ENCODE measurements at places on chromosomes 4 and X.

DNA sequence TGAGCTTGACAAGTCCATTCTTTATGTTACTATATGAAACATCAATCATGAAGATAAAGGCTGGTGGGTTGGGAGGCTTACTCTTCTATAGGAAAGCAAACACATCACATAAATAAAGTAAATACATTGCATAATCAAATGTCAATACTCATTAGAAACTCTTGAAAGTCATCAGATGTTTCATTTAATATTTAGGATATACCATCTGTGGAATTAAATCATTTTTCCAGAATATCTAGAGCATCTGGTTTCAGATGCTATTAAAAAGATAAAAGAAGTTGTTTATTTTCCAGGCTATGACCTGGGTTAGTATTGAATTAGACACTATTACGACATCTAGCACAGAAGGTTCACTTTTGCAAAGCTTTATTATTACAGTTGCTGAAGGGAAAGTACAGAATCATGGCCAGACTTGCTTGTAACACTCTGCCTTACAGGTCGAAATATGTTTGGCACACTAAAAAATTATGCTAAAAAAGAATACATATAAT lies 72.6 kb downstream of the METTL14 start:
- peak; percentile 46 for DNase-seq

- DNase-seq = no peak
These were observed 340.4 kb downstream of the NKX6-1 start for GRCh38 chr4:84158670-84159069.

- peak; percentile 70 for DNase-seq
These were observed 141.4 kb downstream of the KLHL8 start for GRCh38 chr4:87078987-87079486.

DNA sequence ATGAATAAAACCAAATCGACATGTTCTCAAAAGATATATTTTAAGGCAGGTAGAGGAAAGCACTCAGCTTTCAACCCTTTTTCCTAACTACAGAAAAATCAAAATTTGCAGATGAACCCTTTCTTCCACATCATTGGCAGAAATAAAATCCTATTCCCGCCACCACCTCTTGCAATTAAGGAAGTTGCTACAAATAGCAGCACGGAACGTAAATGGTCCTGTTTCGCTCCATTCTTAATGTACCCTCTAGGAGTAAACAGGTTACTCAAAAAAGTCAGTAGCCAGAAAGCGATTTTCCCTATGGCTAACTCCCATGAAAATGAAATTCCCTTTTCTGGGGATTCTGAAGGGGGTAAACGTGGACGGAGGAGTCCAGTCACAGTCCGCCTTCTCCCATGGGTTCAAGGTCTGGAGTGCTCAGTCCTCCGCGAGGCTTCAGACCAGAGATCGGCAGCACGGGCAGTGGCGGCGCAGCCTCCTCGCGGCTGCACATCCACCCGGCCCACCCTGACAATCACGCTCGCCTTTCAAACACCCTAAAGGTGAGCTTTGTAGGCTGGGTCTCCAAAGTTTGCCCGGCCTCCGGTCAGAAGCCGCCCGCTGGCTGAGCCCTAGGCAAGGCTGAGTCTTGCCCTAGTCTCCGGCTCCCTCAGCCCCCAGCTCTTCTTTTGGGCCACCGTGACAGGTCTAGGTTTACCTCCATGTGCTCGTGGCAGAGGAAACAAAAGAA lies 1.8 kb downstream of the ATP11C start:
- DNase-seq = no peak

GRCh38 chr4:153611679-153612078 lies 72.4 kb upstream of the TLR2 start:
- DNase-seq = no peak

- no peak for DNase-seq
These were observed 25.6 kb upstream of the SORBS2 start for GRCh38 chr4:185837415-185838103.

- DNase-seq = no peak
These were observed 53.1 kb downstream of the GAK start for GRCh38 chr4:878796-879728.

DNA sequence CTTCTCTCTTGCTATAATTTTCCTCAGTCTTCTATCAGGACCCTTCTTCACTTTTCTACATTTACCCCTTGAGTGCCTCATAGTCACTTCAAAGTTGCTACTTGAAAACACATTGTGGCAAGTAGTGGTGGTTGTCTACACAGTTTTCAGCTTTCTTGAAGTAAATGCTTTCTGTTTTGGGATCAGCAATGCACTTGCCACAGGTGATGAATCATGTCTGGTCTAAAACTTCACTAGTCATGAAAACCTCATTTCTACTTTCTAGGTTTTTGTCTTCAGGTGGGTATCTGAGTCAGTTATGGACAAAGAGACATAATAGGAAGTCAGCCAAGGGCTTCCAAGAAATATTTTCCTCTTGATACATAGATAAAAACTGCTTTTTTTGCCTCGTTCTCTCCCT lies 359.2 kb downstream of the CCSER1 start:
- no peak for DNase-seq
